ENCODE measurements at places on chromosomes 6 and 20.

GRCh38 chr6:36216559-36216958 is 20.0 kb downstream of the BRPF3 start:
- DNase-seq: no peak

DNA sequence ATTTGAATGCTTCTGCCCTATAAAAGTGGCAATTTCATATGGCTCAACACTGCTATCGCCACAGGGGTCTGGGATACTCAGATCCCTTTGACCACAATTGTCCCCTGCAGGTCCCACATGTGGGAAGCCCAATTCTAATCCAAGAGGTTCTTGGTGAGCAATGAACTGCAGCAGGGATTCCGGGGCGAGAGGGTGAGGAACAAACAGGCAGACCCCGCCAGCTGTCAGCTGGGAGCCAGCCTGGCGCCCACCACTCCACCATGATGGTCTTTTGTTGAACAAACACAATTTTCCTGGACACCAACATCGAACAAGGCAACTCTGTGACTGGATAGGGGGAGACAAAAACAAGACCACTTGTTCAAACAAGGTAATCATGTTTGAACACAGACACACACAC is 80.5 kb downstream of the TMEM242 start:
- no peak for DNase-seq

DNA sequence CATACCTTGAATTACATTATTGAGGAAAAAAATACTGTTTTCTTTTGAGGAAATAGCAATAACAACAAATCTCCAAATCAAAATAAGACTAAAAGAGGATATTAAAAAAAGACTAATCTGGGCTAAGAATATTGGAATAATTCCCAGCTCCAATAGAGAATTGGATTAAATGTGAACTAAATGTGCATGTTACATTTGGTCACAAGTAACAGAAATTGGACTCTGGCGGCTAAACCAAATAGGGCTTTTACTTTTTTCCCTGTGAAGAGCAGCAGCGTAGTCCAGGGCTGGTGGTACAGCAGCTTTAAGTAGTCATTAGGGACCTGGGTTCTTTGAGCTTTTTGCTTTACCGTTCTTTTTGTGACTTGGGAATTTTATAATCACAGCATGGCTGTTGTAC is 71.9 kb downstream of the ELOVL2 start:
- no peak for DNase-seq

GRCh38 chr6:53593001-53593488 is 48.1 kb upstream of the GCLC start:
- DNase-seq: no peak

DNA sequence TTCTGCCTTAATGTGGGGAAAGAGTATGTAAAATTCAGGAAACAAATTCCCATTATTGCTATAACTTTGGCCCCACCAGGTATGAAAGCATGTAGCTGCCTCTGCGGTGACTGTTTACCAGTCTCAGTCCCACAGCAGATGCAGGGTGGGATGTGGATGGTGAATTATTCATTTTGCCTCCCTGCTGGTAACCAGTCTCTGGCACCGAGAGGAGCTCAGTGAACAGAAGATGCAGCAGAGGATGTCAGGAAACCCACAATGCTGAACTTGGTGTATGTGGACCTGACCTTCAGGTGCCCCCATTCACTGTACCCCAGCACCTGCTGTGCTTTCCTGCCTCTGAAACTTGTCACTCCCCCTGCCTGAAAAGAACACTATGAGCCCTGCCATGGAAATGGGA is 8.8 kb upstream of the METTL24 start:
- no peak for DNase-seq

Measured in esophagus squamous epithelium (tissue), 5 donors.